Cardiac fibroblast (primary cell): ENCODE measurements at places on chromosomes 3 and 15.

GRCh38 chr3:66394019-66394752 lies 106.6 kb downstream of the LRIG1 start:
- no peak for DNase-seq

- DNase-seq = no peak
Measured at GRCh38 chr3:66495668-66496045, 5.2 kb downstream of the LRIG1 start.

DNA sequence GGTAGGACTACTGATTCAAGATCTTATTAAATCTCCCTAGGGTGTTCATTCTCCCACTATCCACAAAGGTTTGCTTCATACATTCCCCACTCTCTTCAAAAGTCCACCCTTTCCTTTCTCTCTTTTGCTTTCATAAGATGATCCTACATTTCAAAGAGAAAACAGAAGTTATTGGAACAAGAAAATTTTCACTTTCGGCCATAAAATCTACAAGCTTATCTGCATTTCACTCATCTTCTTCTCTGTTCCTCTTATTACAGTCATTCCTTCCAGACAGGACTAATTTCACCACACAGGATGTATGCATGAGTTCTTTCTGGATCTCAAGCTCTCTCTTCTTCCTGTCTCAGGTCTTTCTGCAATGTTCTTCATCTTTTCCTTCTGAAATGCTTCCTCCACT lies 238.7 kb downstream of the ISL2 start:
- no peak for DNase-seq

- no peak for DNase-seq
Measured at GRCh38 chr3:144039661-144040060, 68.0 kb downstream of the DIPK2A start.

- DNase-seq = no peak
Measured at GRCh38 chr3:23950293-23950692, 5.2 kb downstream of the NR1D2 start.

GRCh38 chr3:55935241-55935640 lies 448.1 kb upstream of the WNT5A start:
- DNase-seq = no peak
